ENCODE measurements at places on chromosomes 7 and 10.

GRCh38 chr7:37439653-37440026 is 9.0 kb downstream of the ELMO1 start:
- no peak for DNase-seq

DNA sequence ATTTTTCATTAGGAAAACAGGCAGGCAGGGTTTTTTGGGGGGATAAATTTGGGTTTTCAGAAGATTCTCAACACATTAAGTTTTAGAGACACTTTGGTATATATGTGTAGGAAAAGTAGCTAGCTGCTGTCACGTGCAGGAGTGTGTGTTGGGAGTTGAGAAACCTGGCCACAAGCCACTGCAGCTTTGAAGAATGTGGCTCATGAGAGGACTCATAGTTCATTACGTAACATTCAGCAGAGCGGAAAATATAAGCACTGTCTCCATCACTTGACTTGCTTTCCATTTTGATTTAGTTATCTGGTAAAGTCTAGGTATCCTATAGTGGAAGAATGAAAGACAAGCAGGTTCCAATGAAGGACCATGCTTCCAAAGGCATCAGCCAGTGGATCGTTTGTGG is 31.2 kb downstream of the SMNDC1 start:
- DNase-seq: peak; percentile 38

- DNase-seq: no peak
Observed at GRCh38 chr7:128398841-128399135, 11.0 kb downstream of the IMPDH1 start.

DNA sequence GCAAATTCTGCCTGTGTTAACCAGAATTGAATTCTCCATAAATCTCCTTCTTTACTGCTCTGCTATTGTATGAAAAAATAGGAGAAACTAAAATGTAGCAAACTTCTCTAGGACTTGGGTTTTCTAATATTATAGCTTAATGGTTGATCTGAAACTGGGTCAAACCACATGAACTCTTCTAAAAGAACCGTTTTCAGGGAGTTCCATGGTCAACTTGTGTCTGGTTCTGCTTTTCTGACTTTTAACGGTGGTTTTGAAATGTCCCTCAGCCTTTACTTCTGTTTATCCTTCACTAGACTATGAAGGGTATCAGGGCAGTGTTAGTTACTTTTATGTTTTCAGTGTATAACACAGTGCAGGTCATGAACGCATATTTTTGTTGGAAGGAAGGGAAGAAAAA is 242.2 kb downstream of the TSPAN12 start:
- DNase-seq: no peak

DNA sequence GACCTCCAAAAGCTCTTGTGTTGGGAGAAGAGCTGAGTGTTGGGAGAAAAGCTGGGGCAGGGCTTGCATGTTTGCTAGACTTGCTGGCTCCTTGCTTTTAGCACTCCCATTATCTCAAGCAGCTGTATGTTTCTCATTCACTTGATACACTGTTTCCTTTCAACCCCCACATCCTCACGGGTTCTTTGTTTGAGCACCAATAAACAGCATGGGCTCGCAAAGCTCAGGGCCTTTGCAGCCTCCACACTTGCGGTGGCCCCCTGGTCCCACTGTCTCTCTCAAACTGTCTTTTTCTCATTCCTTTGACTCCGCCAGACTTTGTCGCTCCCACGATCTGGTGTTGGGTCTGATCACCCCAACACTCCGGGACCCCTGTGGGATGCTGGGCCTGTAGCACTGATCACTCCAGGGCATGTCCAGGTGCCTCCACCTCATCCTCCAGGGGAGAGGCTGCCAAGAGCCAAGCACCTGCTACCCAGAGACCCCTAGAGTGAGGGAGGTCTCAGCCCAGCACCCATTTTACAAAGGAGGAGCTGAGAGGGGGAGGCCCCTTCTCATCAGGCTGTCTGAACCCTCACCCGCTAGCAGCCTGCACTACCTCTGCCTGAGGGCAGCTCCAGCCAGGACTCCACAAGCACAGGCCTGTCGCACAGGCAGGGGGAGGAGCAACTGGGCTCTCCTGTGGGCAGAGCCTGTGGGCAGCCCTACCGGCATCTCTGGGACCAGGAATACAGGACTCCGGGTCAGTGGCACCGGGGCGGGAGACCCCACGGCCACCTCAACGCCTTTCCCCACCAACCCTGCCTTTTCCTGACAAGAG is 49.1 kb upstream of the MSMB start:
- no peak for DNase-seq

GRCh38 chr10:7337431-7338171 is 73.2 kb downstream of the SFMBT2 start:
- no peak for DNase-seq

DNA sequence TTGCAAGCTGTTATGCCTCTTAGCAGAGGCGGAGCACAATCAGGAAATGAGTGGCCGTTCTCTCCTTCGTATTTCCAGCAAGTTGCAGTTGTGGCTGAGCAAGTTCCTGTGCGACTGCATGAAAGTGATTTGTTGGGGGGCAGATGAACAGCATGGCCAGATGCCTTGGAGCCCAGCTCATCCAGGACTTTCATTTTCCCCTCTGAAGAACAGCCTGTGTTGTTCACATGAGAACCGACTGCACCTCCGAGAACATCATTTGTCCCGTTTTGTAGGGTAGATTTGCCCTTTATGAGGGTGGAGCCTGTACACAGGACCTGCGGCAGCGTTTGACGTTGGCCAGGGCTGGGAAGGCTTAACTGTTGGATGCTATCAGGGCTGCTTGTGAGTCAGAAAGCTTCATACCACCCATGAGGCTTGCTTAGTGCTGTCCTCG is 4.4 kb downstream of the BAG3 start:
- peak; percentile 45 for DNase-seq

DNA sequence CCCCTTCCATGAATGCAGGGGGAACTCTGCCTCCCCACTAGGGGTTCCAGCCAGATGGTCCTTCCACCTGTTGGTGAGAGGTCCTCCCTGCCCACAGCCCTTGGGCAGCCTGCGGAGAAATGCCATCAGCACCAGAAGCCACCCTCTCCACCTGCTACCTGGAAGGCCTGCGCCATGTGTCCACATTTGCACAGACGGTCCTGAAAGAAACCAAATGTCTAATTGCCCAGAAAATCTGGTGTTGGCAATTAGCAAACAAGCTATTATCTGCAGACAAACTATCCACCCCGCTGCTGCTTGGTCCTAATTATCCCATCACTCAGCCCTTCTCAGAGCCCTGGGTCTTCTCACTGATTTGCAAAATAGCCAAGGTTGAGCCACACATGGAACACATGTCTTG is 32.3 kb downstream of the HSPA12A start:
- no peak for DNase-seq
